ENCODE measurements at places on chromosomes 5 and 9. TPM values are rescaled to one million over a fixed set of nuclear protein-coding genes. Genes with fewer than 3 reads are reported as not detected.

The SH3PXD2B gene
- total RNA-seq = 19.8 TPM

The PTCD2 gene
- 10.7 TPM for total RNA-seq

The LECT2 gene
- total RNA-seq = not detected

The PCDHB7 gene
- total RNA-seq = not detected

The TGFBI gene
- total RNA-seq = 1,578 TPM
